Mucosa of gallbladder (tissue), 1 donor: ENCODE measurements at places on chromosomes 3 and 15. TPM values are rescaled to one million over a fixed set of nuclear protein-coding genes. Genes with fewer than 3 reads are reported as not detected.

The LRRC49 gene
- 9.8 TPM for total RNA-seq

- no peak for DNase-seq
Measured at GRCh38 chr3:36992806-36993325, at the start of gene EPM2AIP1. TSS of gene EPM2AIP1 (minus strand) at chr3:36993131. CDS start at chr3:36993077, 54 bp downstream.

DNA sequence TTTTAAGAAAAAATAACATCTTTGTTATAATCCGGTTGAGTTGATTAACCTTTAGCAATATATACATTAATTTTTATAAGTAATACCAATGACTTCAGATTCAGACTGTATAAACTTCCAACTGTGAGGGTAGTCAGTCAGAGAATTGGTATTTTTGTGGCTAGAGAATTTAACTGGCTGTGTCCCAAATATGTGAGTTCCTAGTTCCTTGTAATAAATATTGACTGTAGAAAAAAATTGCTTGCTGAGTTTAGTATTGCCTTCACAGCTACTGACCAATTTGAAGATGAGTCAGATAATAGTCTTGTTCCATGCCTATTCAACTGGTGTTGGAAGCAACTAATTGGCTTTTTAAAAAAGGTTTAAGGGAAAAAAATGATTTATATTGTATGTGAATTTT, 210.8 kb downstream of the GAP43 start:
- no peak for DNase-seq

The PIGZ gene
- total RNA-seq, result 7.5 TPM

DNA sequence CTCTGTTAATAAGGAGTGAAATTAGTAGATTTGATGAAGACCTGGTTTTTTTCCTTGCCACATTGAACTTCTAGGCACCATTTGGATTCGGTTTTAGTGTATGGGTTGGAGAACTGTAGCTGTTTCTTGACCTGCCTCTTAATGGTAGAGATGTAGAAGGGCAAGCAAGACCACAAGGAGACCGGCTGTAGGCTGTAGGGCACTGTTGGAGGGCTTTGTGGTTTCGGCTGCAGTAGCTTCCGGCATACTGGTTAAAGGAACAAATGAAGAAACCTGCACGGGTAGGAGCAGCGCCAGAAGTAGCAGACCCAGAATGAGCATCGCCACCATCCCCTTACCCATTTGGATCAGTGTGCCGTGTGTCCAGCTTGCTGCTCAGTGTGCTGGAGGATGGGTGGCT, 7.9 kb downstream of the PCLAF start:
- no peak for DNase-seq

DNA sequence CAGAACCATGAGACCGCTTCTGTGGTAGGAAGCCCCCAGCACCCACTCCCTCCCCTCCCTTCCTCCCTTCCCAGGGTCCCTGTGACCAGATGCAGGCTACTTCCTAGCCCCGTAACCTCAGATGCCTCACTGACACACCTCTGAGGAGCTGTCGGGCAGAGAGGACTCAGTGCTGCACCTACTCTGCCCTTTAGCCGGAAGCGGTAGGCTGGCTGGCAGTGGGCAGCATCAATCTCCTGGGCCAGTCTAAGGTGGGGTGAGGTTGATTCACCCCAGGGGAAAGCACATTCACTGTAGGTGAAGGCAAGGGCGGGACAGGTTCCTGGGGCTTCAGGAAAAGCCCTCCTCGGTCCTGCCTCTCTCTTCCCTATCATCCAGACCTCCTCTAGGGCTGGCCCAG, 19.1 kb downstream of the CSRNP1 start:
- no peak for DNase-seq

The GPR27 gene
- 4.5 TPM for total RNA-seq

DNA sequence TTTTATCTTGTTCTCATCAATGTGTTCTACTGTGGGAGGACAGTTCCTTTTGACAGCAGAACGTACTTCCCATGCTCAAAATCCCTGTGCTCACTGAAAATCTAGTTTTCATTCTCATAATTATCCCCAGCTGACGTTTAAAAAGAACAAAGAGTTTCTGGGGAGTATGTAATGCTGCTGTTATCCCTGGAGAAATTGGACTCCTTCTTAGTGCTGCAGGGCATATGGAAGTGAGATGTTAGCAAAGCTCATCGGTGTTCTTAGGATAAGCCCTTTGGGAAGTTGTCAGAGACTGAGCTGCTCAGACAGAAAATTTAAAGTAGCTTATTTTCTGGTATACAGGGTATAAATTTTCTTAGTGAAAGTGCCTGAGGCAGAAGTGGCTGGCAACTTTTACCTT, 66.5 kb downstream of the CDAN1 start:
- DNase-seq, result no peak

DNA sequence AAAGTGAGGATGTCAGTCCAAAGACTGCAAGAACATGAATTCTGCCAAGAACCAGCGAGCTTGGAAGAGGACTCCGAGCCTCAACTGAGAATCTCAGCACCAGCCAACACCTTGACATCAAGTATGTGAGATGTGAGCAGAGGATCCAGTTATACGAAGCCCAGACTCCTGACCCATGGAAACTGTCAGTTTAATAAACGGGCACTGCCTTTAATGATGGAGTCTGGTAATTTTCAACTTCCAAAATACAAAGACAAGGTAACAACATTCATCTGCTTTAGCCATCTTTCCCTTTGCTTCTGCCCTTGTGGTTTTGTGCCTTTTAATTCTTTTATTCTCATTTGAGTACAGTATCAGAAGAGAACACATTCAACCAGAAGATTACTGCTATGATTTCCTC, 211.9 kb downstream of the ULK4 start:
- DNase-seq, result no peak

GRCh38 chr3:78907367-78907766, 860.4 kb downstream of the ROBO1 start:
- DNase-seq, result no peak

GRCh38 chr3:134709076-134709475, 58.3 kb upstream of the KY start:
- DNase-seq, result no peak

DNA sequence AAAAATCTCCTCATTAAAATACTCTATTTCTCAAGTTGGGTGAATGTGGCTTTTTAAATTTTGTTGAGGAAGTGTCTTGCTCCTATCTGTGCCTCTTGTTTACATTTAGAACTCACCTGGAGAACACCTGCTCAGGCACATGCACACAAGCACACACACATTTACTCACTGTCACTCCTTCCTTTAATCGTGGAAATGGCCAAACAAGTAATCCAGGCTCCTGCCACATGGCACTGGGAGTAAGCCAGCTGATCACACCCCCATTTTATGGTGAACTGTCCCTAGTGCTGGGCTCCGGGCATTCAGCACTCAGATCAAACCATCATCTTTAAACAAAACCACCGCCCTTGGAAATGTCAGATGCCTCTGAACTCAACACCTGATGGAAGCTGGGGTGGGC, 204.7 kb upstream of the BHLHE40 start:
- DNase-seq, result no peak

- no peak for DNase-seq
Measured at GRCh38 chr3:191966556-191966955, 505.6 kb downstream of the PYDC2 start.

DNA sequence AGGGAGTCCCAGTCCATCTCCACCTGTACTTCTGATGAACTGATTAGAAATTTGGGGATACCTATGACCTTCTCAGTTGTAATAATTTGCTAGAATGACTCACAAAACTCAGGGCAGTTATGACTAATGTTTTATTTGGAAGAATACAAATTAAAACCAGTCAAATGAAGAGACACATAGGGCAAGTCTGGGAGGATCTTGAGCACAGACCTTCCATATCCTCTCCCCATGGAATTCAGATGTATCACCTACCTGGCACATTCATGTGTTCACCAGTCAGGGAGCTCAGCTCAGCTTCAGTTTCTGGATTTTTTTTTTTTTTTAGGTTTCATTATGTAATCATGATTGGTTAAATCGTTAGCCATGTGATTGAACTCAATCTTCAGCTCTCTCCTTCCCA, 247.7 kb downstream of the VGLL3 start:
- no peak for DNase-seq

The BBX gene
- 94.4 TPM for total RNA-seq

GRCh38 chr3:42991341-42992315, 12.5 kb downstream of the GASK1A start:
- DNase-seq, result no peak

DNA sequence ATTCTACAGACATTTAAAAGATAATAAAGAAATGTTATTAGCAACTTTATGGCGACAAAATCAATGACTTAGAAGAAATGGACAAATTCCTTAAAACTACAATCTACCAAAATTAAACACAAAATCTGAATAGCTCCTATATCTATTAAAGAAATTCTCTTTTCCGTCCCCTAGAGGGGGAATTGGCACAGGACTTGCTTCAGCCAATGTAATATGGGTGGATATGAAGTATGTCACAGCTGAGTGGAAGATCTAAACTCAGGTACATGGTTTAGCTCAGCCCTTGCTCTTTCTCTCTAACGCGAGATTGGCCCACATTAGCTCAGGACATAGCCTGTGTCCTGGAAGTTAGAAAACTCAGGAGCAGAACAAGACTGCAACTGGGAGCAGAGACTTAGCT, 79.3 kb downstream of the DNAH12 start:
- DNase-seq, result no peak

GRCh38 chr15:89812011-89812846, 2.4 kb downstream of the ANPEP start:
- DNase-seq, result peak; percentile 83

DNA sequence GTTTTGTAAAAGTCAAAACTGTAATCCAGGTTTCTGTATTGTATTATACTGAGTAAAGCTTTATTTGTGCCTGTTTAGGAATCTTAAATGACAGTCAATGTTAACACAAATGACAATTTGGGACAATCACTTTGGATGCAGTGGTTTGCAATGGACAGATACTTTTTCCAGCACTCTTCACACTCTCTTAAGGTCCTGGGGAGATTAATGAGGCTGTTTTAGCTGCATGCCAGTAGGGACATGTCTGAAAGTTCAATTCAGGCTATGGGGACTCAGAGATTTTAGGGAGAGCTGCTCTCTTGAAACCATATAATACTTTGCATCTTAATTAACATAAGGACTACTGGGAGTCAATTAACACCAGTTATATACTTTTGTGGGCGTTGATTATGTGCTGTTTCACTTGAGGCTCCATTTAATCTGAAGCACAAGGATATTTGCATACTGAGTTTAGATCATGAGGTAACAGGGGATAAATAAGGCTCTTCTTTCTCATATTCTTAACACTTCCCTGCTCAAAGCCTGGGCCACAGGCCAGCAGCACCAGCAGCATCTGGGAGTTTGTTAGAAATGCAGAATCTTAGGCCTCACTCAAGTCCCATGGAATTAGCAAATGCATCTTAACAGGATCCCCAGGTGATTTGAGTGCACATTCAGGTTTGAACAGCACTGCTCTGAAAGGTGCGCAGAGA, 972.8 kb downstream of the PLOD2 start:
- no peak for DNase-seq

DNA sequence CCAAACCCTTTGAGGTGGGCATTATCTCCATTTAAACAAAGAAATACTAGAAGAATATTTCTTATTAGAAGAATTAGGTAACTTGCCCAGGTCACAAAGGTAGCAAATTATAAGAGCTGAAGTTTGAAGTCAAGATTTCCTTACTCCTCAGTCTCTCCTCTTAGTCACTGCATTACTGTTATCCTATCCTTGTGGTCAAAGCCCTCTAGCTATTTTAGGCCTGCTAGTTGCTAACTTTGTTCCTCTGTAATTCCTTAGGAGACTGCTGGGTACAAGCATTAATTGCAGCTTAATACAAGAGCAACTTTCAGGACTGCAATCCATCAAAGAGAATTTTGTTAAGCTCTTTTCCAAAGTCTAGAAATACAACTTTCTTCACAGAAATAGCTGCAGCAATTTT, 528.2 kb downstream of the ZIC1 start:
- DNase-seq, result no peak

- DNase-seq, result no peak
Measured at GRCh38 chr3:126101521-126101982, 17.6 kb upstream of the SLC41A3 start.

DNA sequence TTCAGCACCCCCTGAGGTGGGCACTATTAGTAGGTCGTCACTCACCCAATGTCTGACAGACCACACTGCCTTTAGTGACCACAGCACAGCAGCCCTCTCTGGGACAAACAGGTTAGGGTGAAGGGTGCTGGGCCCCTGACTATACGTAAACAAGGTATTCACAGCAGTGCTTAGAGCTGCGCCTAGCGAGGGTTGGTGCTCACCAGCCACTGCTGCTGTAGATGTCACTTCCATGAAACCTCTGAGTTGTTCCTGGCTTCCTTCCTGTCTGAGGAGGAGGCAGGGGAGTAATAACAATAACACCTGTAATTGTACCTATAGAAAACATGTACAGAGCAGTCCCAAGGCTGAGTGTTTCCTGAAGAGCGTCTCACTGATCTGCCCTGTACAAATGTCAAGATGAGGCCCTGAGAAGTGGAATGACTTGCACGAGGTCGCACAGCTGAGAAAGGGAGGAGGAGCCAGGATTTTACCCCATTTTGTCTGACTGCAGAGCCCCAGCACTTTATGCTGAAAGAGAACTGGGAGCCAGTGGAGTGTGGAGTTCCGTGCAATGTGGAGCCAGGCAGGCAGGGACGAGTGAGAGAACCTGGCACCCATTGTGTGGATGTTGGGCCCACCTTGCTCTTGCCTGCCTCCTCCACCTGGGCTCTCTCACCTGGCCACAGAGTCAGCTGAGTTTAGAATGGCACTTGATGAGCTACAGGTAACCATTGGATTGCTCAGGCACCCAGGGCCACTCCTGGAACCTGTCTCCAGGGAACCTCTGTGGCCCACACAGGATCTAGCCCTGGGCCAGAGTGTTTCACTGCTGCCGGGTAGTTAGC, 93.8 kb downstream of the DNAJB8 start:
- DNase-seq, result no peak

GRCh38 chr3:107938143-107938542, 152.7 kb downstream of the CD47 start:
- peak; percentile 28 for DNase-seq

- DNase-seq, result peak; percentile 37
Measured at GRCh38 chr3:11774296-11774877, 72.3 kb downstream of the TAMM41 start.

DNA sequence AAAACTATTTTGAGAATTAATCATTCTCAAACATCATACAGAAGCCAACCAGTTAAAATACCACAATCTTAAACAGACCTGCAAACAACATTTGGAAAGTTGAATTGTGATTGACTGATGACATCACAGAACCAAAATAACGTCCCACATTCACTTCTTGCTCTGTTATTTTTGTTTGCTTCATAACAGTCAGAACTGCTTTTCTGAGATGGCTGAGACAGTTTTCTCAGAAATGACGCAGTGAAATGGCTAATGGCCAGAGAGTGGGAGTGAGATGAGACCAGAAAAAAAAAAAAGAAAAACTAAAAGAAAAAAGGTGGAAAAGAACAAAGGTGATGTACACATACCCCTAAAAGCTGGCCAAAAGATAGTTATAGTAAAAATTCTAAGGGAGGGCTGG, 1061.2 kb downstream of the FHIT start:
- no peak for DNase-seq

The NPAP1 gene
- 0.17 TPM for total RNA-seq

GRCh38 chr15:36218991-36219390, 360.4 kb upstream of the CDIN1 start:
- no peak for DNase-seq

DNA sequence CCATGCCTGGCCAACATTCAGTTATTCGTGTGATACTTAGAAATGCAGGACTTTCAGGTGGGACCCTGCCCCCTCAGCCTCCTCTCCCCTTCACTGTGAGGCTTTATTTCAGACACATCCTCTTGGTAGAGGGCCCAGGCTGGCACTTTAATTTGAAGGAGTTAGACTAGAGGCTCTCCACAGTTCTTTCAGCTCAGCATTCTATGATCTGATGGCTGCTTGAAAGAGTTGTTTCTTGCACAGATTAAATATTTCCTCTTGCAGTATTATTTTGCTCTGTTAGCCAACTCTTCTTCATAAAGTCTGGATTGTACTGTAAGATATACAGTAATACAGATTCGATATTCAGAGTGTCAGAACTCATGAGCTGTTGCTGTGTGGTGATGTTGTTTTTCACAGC, 35.1 kb downstream of the CTDSPL start:
- DNase-seq, result no peak
